ENCODE measurements at places on chromosomes 12 and 14.
A peak's percentile ranks its signal among the peaks of the same experiment; 100 is the strongest.

DNA sequence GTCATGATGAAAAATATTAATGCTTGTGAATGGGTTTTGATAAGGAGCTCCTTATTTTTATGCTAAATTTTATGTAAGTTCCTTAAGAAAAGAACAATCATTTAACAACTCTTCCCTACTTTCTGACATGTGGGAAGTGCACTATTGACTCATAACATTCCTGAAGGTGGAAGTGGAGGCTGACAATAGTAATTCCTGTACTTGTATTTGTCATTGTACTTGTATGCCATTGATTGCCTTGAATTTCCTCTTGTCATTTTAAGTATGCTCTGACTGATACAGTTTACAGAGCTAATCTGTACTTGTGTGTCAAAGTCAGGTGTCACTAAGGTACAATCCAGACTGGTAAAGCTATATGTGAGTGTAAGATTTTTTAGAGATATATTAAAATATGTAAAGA, 440.0 kb downstream of the SLC16A7 start:
- DNase-seq = no peak

GRCh38 chr12:53612978-53613377, 13.2 kb downstream of the ATF7 start:
- no peak for DNase-seq

DNA sequence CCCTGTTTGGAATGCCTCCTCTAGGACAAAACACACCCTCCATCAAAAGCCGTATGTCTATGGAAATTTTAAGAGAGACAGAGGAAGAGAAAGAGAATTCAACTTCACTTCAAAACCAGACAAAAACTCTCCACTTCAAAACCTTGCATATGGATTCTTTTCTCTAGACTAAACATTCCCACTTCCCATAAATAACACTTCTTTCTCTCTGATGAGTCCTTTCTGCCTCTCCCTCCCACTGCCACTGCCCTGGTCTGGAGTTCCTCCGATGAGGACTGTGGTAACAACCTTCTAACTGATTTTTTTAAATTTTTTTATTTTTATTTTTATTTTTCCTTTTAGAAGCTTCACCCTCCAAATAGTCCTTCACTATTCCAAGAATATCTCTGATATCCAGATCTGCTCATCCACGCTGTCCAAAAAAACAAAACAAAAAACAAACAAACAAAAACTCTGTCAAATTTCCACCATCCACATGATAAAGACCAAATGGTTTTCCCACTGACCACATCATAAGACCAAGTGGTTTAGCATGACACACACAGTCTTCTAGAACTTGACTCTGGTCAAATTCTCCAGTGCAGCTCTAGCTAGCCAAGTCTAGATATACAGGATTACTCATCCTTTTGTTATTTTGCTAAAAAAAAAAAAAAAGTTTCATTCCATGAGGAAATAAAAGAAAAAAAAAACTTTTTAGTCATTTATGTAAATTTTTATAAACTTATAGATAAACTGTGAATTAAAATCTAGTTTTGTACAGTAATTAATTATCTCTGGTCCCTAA, 256.0 kb downstream of the PPFIA2 start:
- DNase-seq = peak; percentile 4

DNA sequence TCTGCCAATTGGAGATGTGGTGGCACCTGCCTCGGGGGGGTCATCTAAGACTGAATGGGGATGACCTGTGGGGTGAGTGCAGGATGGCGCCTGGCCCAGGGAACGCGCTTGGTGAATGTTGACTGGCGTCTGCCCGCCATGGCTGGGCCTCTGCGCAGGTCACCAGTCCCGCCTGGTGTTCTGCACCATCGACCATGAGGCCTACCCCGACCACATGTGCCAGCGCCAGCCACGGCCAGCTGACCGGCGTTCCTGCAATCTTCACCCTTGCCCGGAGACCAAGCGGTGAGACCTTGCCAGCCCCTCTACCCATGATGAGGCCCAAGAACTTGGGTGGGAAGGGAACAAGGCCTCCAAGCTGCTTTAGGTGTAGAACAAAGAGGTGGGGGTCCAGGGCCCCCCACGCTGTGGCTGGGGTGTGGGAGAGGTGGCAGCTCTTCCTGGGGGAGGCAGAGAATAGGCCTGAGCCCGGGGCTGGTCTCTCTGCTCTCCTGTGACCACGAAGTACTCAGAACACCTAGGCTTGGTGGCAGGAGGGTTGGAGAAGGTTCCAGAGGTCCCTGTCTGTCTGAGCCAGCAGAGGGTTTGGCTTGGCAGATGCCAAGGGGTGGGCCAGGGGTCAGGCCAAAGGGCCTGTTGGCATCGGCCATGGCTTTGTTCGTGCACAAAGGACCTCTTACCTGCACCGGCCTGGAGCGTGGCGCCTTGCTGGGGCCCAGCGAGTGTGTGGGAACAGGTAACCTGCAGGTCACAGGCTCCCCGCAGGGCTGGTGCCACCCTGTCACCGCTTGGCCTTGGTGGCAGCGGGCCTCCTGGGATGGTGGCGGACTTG, 15.4 kb downstream of the PAPLN start:
- no peak for DNase-seq

GRCh38 chr12:129532707-129533499, 370.9 kb downstream of the TMEM132D start:
- DNase-seq = no peak

GRCh38 chr12:49273726-49274395, 9.0 kb downstream of the TUBA1C start:
- no peak for DNase-seq

DNA sequence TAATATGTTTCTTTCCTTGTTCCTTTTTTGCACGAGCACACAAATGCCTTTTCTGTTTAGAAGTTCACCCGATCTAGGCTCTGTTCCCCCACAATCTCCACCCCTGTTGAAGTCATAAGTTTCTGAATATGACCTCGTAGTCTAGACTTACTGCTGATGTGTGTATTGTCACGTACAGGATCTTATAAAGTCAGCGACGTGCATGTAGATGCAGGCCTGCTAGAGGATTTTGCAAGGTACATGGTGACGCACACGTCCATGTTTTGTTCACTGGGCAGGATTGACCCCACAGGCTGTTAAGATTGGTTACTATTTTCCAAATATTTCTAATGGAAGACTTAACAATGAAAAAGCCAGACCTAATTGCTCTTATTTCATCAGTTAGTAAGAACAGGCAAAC, 46.2 kb upstream of the CCDC91 start:
- no peak for DNase-seq

- DNase-seq = no peak
Observed at GRCh38 chr14:77108753-77109152, 10.7 kb downstream of the CIPC start.

GRCh38 chr12:104504146-104504545, 47.4 kb downstream of the CHST11 start:
- DNase-seq = no peak

- peak; percentile 14 for DNase-seq
Observed at GRCh38 chr12:2494486-2495192, 300.1 kb upstream of the FKBP4 start.

GRCh38 chr14:94380225-94381148, 7.9 kb downstream of the SERPINA1 start:
- DNase-seq = no peak

- no peak for DNase-seq
Observed at GRCh38 chr12:104687823-104688573, 231.2 kb downstream of the CHST11 start.

DNA sequence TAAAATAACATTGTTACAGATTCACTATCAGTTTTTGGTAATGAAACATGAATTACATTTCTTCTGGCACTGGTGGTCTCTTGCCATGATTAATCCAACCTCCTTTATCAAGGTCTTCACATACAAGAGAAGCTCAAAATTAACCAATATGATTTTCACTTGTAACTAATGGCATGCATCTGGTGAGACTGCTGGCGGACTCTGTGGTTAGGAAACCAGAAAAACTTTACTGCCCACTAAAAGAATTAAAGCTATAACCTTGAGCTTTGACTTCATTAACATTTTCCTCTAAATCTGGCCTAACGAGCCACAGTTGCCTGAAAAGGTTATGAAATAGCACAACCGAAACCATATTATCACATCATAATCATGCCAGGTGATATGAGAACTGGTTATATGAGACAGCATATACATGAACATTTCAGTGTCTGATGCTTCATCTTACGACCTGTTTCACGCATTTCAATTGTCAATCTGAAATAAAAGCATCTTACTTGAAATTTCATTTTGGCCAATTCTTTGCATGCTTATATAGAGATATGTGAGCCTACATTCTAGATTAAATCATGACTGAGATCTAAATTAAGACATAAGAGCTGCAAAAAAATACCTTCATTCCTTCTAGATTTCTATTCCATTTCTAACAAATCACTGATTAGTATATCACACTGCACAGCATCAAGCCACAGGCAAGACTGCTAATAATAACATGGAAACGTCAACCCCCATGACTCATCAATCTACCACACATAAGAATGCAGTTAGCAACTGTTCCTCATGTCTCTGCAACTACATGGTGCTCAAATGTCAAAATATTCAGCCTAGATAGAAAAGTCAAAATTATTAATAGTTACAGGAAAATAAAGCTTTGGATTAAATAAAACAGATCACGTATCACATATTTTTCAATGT, 89.3 kb downstream of the OSBPL8 start:
- DNase-seq = peak; percentile 59

DNA sequence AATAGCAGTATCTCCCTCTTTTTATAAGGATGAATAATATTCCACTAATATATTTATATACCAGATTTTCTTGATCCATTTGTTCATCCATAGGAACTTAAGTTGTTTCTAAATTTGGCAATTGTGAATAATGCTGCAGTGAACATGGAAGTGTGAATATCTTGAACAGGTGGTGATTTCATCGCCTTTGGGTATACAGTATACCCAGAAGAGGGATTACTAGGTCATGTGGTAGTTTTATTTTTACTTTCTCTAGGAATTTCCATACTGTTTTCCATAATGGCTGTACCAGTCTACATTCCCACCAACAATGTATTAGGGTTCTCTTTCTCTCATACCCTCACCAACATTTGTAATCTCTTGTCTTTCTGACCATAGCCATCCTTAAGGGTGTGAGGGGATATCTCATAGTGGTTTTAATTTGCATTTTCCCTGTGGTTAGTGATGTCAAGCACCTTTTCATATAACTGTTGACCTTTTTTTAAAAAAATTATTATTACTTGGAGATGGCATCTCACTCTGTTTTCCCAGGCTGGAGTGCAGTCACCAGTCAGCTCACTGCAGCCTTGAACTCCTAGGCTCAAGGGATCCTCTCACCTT, 20.5 kb downstream of the PPHLN1 start:
- no peak for DNase-seq

DNA sequence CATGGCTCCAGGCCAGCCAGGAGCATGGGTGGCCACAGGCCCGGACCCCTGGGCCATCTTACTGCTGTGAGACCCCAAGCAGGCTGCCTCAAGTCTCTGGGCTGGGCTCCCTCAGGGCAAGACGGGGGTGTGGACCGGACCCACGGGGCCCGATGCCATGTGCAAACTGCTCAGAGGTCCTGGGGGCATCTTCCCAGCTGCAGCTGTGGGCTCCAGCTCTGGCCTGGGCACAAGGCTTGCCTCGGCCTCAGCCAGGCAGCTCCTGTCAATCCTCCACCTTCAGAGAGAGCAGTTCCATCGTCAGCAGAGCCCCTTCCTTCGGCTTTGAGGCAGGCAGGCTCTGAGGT, 12.4 kb upstream of the GPR132 start:
- DNase-seq = no peak

- DNase-seq = no peak
Observed at GRCh38 chr12:119808441-119808840, 68.7 kb downstream of the CIT start.

- no peak for DNase-seq
Observed at GRCh38 chr14:95585953-95586620, 51.2 kb downstream of the GLRX5 start.

- no peak for DNase-seq
Observed at GRCh38 chr12:57227315-57228115, 2.0 kb upstream of the SHMT2 start.

DNA sequence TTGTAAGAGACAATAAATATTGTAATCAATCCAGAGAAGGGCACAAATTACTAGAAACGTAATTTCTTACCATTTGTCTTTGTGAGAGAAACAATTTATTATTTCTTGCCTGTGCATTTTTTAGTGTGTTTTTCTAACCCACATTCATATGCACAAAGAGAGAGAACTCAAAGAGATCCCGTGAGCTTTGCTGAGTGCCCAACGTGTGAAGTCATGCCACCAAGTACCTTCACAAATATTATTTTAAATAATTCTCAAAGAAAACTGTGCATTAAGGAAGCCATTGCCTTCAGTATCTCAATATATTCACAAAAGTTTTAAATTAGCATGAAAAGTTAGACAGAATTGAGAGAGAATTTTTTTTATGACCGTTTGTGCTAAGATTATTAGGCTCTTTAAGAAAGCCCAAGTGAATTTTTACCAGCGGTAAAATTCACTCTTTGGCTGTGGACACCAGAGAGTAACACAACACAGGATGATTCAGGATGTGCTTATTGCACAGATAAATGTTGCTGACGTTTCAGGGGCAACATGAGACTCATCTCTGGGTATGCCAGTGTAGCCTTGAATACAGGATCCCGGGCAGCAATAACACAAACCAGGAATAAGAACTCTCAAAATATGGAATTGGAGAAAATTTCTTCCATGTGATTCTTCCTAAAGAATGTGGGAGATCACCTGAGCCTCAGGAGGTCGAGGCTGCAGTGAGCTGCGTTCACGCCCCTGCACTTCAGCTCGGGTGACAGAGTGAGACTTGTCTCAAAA, 2.9 kb downstream of the ARHGDIB start:
- no peak for DNase-seq

DNA sequence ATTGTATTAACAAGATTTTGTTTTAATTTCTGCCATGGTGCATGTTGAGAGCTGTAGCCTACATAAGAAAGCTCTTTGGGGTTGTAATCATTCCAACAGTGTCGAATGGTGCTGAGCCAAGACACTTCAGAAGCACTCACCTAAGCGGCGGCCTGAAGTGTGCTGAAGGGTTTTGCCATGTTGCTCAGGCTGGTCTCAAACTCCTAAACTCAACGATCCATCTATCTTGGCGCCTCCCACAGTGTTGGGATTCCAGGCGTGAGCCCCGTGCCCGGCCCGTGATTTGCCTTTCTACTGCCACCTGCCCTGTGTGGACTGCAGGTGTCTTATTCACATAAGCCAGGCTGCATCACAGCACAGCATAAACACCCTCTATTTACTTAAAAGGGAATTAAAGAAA, 48.9 kb downstream of the AMN start:
- DNase-seq = no peak

DNA sequence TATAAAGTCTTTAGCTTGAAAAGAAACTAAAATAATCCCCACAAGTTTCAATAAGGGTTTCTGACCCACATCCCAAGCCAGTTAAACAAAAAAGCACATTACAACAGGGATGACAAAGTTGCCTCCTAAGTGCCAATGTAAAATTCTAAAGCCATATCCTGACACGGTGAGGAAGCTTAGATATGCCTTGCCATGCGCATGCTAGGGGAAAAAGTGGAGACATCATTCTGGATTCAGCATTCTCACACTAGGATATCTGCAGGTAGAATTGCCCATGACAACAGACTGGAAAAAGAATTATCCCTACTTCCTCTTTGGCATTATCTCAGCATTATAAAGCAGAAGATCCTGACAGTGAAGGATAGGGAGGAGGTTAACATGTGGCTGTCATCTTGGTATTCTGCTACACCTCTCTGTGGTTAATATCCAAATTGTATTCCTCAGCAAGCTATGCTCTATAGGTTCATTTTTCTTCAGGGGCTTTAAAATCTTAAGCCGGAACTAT, 4.9 kb downstream of the DUSP6 start:
- DNase-seq = no peak

All from AG08396 (cell line).